CD4-positive, alpha-beta T cell (primary cell): ENCODE measurements at places on chromosomes 2 and 18.

DNA sequence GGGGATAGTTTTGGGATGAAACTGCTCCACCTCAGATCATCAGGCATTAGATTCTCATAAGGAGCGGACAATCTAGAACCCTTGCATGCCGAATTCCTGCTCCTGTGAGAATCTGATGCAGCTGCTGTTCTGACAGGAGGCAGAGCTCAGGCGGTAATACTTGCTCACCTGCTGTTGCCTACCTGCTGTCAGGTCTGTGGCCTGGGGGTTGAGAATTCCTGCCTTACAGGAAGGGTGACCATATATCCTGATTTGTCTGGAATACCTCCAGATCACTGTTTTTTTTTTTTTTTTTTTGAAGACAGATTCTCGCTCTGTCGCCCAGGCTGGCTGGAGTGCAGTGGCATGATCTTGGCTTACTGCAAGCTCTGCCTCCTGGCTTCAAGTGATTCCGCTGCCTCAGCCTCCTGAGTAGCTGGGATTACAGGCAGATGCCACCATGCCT, 21.7 kb downstream of the ACSL3 start:
- no peak for DNase-seq

GRCh38 chr2:135745545-135745944, 3.9 kb downstream of the UBXN4 start:
- no peak for DNase-seq

DNA sequence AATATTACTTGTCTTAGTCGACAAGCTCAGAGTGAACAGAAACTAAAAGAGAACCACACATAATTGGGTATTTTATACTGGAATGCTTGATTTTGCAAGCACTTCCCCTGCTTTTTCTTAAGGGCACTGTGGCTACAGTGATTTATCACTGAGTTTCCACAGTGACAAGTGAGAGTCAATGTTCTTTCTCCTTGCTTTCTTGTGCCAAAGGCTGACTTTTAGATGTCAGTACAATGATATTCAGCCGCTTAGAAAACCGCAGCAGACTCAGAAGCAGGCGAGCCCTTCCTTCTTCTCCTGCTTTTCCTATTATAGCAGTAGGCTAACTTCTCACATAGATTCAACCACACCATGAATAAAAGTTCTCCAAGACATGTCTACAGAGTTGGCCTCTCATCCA, 1603.6 kb upstream of the NXPH2 start:
- no peak for DNase-seq

- DNase-seq, result no peak
Observed at GRCh38 chr2:11343368-11343649, 1.1 kb downstream of the ROCK2 start.

GRCh38 chr2:171889333-171889732, 4.7 kb downstream of the SLC25A12 start:
- no peak for DNase-seq

DNA sequence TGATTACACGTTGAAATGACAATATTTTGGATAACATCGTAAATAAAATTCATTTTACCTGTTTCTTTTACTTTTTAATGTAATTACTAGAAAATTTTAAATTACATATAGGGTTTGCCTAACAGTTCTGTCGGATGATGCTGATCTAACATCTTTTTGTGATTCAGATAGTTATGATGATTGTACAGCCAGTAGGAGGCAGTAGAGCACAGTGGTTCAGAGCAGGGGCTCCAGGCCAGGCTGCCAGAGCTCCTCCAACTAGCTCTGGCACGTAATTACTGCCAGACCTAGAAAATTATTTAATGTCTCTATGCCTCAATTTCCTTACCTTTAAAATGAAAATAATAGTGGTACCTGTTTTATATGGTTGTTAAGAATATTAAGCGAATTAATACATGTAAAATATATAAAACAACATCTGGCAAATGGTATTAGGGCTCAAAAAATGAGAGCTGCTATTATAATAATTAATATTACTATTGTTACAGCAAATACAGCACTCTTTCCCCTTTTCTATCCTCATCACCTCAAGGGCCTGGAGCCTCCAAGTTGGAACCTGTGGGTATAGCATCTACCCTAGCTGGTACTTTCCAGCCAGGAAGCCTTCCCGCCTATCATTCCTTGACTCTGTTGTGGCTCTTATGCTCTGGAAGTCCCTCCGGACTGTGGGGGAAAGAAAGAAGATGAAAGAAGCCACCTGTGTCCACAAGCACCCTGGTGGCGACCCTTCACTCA, 47.7 kb upstream of the PLA2R1 start:
- DNase-seq, result peak; percentile 18

DNA sequence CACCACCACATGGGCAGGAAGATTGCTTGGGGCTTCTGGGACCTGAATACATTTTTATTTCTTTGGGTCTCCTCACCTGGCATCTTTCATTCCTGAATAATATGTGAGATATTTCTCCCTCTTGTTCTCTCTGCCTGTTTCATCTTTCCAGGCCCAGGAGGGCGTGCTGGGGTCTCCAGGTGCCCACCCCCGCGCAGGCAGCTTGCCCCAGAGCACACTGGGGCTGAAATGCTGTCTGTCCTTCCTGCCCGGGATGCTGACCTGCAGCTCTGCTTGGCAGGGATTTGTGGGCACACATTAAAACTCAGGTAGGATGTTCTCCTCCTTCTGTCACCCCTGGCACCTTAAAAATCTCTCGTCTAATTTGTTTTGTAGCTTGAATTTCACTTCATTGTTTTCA, 39.7 kb upstream of the TEX51 start:
- DNase-seq, result no peak

DNA sequence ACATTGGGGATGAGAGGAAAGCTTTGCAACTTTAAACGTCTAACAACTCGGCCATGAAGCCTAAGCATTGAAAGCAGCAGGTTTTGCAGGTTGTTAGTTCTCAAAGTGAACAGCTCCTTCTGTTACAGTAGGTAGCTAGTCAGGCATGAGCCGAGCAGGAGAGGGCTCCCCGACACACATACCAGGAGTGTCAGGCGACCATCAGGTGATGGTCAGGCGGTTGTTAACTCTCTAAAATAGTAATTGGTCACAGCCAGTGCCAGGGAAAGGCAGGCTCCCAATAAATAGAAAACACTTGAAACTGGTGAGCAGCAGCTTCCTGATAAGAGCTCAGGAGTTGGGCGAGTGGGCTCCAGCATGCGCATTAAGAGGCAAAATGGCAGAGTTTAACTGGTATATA, 53.5 kb upstream of the DAPL1 start:
- DNase-seq, result no peak

DNA sequence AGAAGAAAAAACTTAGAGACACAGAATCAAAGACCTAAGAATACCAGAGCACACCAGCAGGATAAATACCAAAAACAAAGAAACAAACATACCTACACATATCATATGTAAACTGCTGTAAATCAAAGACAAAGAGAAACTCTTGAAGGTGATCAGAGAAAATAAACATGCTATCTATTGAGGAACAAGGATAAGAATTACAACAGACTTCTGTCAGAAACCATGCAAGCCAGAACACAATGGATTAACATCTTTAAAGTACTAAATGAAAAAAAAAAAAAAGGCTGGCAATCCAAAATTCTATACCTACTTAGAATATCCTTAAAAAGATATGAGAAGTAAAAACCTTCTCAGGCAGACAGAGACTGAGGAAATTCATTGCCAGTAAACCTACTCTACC, 51.6 kb upstream of the MGAT4A start:
- no peak for DNase-seq

DNA sequence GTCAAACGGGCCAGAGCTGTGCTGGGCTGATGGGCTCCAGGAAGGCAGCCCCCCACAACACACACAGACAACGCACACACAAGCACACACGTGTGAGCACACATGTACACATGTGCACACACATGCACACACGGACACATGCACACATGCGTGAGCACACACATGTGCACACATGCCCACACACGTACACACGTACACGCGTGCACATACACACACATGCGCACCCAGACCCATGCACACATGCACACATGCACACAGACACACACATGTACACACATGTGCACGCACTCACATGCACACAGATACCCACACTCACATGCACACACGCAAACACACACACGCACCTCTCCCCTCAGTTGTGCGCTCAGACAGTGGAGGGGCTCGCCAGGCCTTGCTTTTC, 31.2 kb upstream of the HPCAL1 start:
- no peak for DNase-seq

DNA sequence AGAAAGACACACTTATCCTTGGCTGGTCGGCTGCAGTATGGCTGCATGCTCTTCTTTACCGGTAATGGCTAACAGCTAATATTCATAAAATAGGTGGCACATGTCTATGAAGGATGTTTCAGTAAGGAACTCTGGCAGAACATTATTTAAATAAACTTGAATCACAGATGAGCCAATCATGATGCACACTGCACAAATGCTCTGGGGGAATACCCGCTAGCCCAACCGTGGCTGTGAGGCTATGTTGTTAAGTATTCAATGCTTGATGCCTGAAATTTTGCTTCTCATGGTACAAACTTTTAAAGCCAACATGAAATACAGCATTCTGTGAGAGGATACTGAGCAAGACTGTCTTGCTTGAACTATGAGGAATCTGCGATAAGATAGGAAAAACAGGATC, 505.8 kb downstream of the ZEB2 start:
- no peak for DNase-seq

DNA sequence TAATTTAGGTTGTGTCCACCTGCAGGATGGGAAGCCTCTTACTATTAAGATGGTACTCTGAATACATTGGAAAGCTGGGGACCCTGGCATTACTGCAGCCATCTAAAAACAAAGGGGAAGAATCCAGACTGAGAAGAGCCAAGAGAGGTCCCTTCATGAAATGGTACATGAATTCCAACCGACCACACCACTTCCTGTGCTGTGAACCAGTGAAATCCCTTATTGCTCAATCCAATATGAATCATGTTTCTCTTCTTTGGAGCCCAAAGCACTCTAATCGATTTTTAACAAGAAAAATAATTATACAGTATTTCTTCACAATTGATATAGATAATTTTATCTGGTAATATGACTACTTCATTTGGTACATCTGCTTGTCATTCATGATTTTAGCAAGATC, 479.7 kb upstream of the RAB6C start:
- no peak for DNase-seq

DNA sequence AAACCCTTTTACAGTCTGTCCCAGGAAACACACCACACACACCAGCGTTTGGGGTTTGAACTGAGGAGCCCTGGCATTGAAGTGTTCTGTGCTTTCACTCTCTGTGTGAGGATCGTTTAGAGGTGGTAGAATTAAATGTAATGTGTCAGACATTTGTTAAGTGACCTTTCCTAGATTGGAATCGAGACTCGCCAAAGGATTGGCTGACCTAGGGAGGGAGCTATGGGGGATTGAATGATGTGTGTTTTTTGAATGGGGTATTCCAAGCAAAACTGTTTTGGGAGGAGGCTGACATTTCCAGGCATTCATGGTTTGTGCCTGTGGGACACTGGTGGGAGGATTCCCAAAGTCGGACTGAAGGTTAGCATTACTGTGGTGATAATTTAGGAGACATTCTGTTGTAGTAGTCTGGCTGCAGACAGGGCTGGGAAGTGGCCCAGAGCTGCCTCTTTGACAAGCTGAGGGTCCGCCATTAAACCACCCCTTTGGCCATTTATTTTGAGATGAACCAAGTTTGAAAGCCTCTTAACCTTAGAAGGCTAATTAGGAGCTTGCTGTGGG, 1.7 kb downstream of the MYO1B start:
- DNase-seq, result no peak

- no peak for DNase-seq
Observed at GRCh38 chr2:1664076-1664605, 80.2 kb downstream of the PXDN start.

GRCh38 chr2:215540658-215541057, 104.8 kb upstream of the FN1 start:
- DNase-seq, result no peak

DNA sequence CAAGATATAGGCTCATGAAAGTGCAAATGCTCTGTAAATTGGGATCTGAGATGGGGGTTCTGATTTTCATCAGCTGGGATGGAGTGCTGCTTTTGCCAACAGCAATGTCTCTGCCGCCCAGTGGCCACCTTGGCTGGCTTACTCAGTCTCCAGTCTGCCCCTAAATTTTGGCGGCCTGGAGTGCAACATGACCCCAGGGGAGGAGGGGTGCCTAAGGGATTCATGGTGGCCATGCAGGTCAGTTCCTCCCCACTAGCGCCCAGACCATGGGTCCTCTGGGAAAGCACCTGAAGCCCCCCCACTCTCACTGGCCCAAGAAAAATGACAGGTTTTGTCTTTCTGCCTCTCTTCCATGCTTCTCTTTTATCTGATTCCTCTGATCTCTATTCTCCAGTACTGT, 45.0 kb downstream of the SLC4A3 start:
- no peak for DNase-seq

DNA sequence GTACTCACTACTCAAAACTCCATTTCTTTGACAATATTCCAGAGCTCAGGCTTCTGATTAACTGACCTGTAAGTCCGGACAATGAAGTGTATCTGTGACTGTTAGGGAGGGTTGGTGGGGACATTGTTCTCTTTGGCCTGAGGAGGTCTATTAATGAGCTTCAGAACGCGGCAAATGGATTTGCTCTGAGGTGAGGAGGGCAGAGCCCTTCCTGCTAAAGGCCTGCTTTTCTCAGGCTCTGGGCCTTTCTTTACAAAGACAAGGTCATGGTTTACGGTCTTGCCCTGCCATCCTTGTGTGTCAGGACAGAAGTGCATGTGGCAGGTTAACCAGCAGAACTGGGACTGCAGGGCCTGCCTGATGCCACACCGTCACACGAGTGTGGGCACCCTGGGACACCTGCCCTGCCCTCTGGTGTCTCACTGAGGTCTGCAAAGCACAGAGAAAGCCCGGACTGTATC, 7.2 kb downstream of the ALKAL2 start:
- DNase-seq, result no peak

DNA sequence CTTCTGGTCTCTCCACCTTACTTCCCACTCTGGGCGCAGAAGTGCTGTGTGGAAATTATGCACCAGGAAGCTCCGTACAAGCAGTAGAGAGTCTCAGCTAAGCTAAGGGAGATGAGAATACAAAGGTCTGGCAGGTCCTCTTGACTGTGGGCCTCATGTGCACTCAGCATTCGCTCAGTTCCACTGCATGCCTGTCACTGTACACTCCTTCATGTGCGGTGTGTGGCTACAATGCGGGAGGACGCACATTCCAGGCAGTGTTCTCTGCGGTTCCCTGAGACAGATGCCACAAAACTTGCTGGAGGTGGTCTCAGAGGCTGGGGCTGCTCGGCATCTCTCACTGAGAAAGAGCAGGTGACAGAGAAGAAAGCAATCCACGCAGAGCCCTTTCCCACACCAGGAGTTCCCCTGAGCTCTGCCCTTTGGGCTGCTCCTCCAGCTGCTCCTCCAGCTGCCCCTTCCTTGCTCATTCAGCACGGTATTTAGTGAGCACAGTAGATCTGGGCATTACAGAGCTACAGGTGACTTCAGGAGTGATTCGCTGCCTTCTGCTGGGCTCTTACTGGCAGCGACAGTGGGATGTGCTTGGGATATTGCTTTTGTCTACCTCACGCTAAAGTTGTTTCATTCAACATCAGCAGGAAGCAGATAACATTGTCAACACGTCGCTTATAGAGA, 176.6 kb downstream of the SH3RF3 start:
- DNase-seq, result no peak
